ENCODE measurements at places on chromosomes 7 and 10.

GRCh38 chr10:96586419-96587263 is at the start of gene TM9SF3:
TM9SF3 (minus strand) TSS chr10:96587012; CDS start chr10:96586835, 177 bp downstream.
- peak; percentile 89 for DNase-seq

DNA sequence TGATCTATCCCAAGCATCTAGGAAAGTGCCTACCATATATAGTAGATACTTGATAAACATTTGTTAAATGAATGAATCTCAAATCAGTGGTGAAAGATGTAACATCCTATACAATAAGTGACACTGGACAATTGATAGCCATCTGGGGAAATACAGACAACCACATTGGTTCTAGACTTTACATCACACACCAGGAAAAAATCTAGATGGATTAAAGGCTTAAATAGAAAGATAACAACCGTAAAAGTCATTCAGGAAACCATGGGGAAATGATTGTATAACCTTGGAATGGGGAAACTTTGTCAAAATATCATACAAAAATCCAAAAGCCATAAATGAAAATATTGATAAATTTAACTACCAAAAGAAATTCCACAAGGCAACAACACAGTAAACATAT is 7.0 kb upstream of the GARIN1A start:
- no peak for DNase-seq

- no peak for DNase-seq
Measured at GRCh38 chr7:79118143-79118542, 335.3 kb downstream of the MAGI2 start.

GRCh38 chr7:133135451-133135850 is 53.6 kb upstream of the CHCHD3 start:
- DNase-seq = no peak

GRCh38 chr7:111508387-111508786 is 53.9 kb downstream of the IMMP2L start:
- DNase-seq = no peak

GRCh38 chr7:57198801-57199200 is 66.6 kb upstream of the ZNF479 start:
- no peak for DNase-seq

GRCh38 chr7:29229066-29229465 is 34.5 kb downstream of the CHN2 start:
- no peak for DNase-seq

DNA sequence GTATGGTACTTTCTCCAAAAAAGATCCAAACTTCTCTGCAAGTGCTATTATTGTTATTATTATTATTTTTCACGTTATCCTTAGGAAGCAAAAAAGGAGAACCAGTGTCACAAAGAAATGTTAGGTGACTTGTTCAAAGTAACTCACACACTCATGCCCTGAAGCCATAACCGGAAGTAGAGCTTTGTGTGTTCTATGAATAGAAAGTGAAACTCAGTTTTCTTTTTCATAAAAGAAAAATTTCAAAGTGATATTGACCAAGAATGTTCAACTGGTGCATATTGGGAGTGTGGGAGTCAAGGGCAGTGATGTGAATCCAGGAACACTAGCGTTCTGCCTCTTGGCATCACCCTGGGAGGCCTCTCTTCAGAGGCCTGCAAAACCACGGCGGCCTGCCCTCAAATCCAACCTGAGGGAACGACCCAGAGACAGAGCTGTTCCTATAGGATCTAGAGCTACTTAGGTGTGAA is 106.1 kb downstream of the PRKCQ start:
- peak; percentile 30 for DNase-seq

DNA sequence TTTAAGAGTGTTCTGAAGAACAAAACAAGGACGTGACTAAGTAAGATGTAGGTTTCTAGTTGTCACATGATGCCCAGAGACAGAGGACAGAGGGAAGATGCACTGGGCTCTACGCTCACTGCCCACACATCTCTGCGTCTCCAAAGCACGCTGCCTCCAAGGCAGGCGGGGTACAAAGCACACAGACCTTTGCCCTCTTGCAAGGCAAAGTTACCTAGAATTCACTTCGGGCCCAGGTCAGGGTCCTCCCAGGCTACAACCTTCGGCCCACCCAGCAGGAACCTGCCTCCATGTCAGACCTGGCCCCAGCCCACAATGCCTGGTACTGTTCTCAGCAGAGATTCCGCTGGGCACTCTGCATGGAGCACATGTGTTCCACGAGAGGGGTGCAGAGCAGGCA is 26.5 kb downstream of the GRB10 start:
- no peak for DNase-seq

GRCh38 chr7:78493401-78493800 is 694.8 kb downstream of the PHTF2 start:
- no peak for DNase-seq

DNA sequence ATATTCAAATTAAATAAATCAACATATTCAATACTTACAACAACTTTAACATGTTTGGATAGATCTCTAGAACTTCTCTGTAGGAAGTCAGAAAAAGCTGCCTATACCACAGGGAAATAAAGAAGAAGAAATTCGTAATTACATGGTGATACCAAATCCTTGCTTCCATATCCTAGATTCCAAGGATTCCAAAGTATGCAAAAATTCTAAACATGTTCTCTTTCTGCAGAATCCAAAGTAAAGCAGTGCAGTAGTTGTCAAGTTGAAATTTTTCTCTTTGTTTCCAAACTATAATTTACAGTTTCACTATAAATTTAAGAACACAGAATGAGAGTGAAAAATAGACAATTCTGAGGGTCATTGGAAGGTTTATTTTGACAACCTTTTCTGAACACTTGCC is 233.7 kb upstream of the PTN start:
- DNase-seq = no peak

DNA sequence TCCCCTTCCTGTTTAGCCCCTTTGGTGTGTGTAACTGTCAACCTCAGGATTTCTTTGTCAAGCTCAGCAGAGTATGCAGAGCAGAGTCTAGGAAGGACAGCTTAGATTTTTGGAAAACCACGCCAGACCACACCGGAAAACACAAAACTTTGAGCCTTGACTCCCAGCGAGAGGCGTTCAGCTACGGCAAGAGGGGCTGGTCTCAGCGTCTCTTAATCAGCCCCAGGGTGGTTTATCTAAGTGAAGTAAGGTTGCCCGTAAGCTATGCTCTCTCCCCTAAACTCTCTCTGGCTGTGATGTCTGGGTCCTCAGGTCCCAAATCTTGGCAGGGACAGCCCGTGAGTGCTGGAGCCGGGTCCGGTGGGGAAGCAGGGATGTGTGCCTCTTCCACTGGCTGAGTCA is 230.9 kb downstream of the KLF6 start:
- DNase-seq = no peak

Measured in activated T-cell treated with anti-CD3 and anti-CD28 coated beads for 48 hours (primary cell).